ENCODE measurements at places on chromosomes 12 and 14.

DNA sequence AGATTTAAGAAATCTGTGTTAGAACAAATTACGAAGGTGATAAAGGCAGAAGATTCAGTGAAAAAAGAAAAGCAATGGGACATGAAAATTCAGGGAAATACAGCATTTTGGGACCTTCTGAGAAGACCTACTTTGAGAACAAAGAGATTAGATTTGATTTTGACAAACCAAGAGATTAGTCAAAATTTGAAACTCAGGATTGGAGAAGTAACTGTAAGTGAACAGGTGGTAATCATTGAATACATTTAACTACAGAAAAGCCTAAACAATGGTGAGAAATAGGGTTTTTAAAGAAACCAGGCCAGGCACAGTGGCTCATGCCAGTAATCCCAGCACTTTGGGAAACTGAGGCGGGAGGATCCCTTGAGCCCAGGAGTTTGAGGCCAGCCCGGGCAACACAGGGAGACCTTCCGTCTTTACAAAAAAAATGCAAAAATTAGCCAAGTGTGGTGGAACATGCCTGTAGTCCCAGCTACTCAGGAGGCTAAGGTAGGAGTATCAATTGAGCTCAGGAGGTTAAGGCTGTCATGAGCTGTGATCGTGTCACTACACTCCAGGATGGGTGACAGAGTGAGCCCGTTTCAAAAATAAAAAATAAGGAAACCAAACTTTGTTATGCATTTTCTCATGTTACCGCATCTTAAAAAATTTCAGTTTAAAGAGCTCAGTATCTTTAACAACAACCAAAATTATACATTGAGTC is 8.9 kb upstream of the SAV1 start:
- no peak for DNase-seq

GRCh38 chr12:68367903-68368302 is 35.7 kb upstream of the MDM1 start:
- DNase-seq, result no peak

DNA sequence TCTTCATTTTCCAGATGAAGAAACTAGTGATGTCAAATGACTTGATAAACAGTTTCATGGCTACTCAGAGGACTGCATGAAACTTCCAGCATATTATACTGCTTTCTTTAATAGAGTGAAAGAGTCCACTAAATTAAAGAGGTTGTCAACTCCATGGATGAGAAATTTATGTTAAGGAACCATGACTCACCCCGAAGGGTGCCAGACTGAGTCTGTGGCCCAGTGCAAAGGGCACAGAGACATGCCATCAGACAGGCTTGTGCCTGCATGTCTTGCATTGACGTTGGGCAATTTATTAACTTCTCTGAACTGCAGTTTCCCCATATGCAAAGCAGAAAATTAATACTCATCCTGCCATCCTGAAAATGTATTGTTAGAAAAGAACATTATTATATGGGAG is 382.4 kb downstream of the APAF1 start:
- DNase-seq, result no peak

GRCh38 chr12:116607039-116607438 is 47.9 kb downstream of the MAP1LC3B2 start:
- DNase-seq, result no peak

DNA sequence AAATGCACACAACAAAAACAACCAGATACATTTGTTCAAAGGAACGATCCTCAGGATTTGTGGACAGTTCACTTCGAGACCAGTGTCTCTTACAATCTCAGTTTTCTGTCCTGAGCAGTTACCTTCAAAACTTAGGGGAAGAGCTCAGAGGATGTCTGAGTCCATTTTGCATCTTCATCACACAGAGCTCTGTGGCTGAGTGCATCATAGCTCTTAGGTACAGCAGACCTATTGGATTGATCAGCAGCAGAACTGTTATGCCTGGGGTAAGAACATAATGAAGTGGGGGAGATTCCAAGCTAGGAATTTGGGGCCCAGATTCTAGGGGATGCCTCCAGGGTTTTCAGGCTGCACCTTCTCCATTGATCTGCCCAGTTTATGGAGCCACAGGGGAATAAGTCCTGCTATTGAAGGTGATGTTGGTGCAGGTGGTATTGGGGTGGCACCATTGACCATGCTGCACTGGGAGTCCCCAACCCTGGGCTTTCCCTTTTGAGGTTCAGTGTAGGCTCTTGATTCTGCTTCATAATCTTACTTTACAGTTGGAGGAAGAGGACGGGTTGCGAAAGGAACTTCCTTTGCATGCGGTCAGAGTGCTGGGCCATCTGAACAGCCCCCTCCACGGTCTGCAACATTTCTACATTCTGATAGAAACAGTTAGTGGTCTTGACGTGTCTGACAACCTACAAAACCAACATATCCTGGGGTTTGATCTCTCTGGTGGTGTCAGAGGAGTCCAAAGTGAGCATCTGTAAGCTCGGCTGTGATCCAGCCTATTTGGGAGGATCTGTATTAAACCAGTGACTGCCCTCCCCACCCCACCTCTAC is 112.8 kb downstream of the CHST11 start:
- no peak for DNase-seq

- no peak for DNase-seq
Measured at GRCh38 chr14:33986804-33987203, 35.9 kb upstream of the EGLN3 start.

GRCh38 chr14:104316121-104316722 is 177.8 kb downstream of the KIF26A start:
- no peak for DNase-seq

- DNase-seq, result no peak
Measured at GRCh38 chr12:47615711-47616110, 90.1 kb downstream of the RPAP3 start.
